ENCODE measurements at places on chromosomes 4 and X.
A peak's percentile ranks its signal among the peaks of the same experiment; 100 is the strongest.

DNA sequence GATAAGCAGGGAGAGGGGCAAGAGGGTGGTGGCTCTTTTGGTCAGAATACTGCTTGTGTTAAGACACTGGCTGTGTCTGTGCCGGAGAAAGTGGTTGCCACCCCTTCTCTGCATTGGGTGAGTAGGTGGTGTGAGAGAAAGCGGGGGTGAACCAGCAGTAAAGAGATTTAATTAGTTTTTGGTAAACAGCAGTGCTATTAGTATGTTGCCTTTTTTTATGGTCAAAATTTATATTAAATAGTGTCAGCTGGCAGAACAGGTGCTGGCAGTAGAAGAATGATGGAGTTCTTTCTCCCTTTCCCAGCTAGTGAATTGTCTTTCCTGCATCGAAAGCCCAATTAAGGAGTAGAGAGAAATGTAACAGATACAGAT lies 181.6 kb downstream of the LARP7 start:
- DNase-seq = no peak

DNA sequence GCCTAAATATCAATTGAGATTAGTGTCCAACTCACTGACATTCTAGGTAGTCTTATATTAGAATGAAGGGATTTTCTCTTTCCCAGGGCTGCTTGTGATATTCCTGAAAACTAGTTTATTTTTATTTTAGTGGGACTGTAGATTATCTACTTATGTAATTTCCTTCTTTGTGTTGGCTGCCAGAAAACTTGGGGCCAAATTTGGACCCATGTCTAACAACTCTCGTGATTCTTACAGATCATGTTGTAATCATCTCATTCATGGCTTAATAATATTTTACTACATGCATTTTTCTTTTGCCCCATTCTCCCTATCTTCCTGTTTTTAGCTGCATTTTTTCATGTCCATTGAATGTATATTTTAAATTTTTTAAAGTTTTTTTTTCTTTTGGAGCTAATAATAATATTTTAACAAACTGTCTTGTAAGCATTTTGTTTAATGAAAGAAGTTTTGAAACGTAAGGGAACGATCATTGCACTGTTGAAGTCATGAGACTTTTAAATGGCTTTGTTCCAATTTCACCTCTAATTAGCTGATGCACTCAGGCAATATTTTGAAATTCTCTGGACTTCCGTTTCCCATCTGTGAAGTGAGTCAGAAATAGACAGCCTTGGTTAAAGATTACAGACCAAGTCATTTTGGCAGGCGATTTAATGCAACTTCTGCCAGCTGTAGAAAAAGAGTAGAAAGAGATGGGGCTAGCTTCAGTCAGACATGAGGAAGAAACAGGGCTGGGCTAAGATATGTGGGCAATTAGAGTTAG lies 14.3 kb upstream of the TDO2 start:
- DNase-seq = no peak

- DNase-seq = peak; percentile 53
Observed at GRCh38 chrX:16712548-16713155, at the start of gene CTPS2. CTPS2 (minus strand) TSS chrX:16712669; CDS start chrX:16702902, 9,767 bp downstream.

GRCh38 chr4:67273666-67274065 lies 271.6 kb downstream of the CENPC start:
- DNase-seq = no peak

DNA sequence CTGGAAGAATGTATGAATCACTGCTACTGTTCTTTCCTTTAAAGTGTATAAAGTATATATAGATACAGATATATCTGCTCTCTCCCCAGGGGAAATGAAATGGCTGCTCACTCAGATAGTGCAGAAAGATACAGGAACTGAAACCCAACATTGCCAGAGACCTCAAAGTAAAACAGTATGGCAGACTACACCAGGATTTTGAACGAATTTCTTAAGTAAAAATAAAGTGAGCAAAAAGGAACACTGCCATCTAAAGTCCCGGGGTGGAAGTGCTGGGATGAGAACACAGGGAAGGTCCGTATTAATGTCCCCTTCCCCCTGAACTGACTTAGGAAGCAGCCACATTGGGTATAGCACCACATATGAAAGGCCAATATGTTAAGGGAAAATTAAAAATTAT lies 93.4 kb downstream of the TMA16 start:
- no peak for DNase-seq

GRCh38 chr4:159281771-159282170 lies 178.9 kb downstream of the RAPGEF2 start:
- no peak for DNase-seq

- no peak for DNase-seq
Observed at GRCh38 chr4:53076374-53076958, 214.3 kb downstream of the RASL11B start.

DNA sequence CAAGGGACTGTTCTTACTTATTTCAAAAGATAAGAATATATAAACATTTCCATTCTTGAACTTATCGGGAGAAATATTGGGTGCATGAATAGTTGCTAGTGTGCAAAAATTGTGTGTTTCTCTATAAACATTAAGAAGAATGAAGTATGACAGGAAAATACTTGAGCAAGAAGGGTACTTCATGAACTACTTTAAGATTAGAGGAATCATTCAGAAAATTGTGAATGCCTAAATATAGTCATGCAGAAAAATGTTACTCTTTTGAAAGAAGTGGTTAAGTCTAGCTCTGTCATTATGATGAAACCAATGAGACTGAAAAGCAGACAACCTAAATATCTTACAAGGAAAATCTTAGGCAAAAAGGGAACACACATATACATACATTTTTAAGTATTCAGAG lies 207.8 kb upstream of the PCDH18 start:
- no peak for DNase-seq

DNA sequence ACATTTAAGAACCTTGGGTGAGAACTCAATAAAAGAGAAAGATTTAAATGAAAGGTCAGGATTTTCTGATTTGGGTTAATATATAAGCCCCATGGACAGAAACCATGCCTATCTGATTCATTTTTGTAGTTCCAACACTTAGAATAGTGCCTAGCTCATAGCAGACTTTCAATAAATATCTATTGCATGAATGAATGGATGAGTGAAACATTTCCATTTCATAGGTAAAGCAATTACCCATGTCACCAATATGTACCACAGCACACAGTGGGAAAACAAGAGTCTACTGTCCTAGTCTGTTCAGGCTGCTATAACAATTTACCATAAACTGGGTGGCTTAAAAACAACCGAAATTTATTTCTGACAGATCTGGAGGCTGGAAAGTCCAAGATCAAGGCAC lies 63.9 kb upstream of the PTPN13 start:
- DNase-seq = no peak

- DNase-seq = no peak
Observed at GRCh38 chrX:125327891-125328290, 8.2 kb downstream of the TEX13C start.

GRCh38 chrX:30735839-30736238 lies 82.6 kb downstream of the GK start:
- peak; percentile 54 for DNase-seq

- DNase-seq = no peak
Observed at GRCh38 chr4:54607067-54607466, 50.7 kb upstream of the KIT start.

- no peak for DNase-seq
Observed at GRCh38 chrX:367866-368265, 18.8 kb downstream of the PPP2R3B start.

- DNase-seq = no peak
Observed at GRCh38 chr4:95095348-95095974, 337.7 kb downstream of the BMPR1B start.

DNA sequence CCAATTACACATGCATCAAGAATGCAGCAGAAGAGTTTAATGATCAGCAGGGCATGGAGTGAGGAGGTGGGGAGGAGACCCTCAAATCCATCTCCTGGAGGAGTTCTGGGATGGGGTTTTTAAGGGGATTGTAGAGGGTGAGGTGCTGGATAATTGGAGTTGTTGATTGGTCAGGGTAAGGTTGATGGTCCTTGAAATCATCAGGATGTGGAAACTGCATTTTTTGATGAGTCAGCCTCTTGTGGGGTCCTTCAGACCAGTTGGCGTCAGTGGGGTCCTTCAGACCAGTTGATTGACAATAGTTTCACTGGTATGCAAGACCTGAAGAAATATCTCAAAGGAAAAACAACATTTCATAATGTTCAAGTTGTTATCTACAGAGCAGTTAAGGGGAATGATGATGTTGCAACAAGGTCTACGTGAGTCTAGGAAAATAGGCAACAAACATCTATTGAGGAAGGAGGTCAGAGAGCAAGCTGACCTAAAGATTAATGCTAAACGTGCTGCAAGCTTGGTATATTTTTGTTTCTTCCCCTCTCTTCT lies 88.3 kb downstream of the NRK start:
- no peak for DNase-seq

DNA sequence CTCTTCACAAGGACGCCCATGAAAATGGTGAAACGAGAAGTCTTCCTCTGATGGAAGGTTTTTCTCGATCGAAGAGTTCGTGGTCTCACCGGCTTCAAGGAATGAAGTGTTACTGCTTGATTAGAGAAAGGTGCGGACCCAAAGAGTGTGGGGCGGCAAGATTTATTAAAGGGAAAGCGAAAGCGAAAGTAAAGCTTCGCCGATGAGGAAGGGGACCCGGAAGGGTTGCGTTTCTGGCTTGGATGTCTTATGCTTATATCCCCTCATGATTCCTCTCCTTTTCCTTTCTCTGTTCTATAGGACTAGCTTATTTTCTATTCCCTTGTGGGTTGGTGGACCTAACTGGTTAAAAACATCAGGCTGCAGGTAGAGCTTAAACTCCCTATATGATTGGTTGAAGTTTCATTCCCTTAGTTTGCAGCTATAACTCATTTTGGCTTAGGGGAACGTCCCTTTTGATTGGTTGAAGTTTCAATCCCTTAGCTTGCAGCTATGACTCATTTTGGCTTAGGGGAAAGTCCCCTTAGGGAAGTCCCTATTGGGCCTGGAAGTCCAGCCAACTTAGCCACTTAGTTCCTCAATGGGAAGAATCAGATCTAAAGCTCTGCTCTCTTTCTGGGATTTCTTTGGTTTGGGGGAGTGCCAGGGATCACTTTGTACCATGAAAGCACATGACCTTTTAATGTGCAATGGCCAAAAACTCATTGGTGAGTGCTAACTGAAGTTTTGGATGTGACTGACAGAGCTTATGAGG lies 1025.0 kb upstream of the PCDH10 start:
- DNase-seq = no peak

GRCh38 chr4:7354927-7355326 lies 79.8 kb downstream of the PSAPL1 start:
- no peak for DNase-seq

DNA sequence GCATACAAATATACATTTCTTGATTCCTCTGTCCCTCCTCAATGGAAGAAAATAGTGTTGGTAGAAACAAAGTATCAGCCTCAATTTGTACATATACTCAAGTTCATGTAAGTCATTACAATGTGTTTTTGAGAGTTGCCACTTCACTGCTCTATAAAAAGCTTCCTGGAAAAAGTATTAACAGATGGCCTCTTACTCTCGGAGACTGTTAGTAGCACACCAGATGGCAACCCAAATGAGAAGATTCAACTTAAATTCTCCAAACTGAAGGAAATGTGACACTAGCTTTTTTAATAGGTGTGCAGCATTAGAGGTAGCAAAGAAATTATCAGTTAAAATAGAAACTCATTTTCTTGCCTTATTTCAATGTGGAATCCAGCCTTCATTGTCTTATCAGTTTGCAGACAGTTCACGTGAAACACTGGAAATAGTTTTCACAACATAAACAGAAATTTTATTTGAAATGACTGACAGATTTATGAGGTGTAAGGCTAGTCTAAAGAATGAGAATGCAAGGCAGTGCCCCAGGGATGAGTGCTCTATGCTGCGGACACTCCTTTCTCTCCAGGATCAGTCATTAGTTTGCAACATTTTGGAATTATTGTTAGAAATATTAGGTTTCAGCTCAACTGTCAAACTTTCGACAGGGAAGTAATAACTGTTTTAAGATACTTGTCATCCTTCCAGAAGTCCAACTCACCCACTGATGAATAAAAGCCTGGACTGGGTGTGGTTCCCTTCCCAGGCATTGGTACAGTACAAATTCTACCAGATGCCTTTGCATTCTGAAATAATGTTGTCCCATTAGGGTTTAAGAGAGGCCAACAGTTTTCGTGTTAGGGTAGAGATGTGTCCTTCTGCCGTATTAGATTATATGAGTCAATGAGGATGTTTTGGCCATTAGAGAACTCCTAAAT lies 50.9 kb downstream of the IDS start:
- DNase-seq = no peak

DNA sequence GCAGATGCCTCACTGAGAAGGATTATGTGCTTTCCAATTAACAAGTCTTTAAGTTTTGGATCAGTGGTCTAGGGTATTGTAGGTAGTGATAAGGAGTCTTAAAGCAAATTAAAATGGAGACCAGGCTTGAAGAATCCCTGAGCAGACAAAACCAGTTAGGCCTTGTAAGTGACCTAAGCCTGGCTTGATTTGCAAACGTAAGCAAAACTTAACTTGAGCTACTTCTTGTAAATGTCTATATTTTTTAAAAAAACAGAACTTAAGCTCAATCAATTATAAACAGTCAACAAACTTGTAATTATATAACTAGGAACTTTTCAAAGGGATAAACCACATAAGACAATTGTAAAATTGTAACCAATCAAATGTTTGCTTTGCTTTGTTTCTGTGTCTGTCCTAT lies 72.7 kb upstream of the NALF2 start:
- no peak for DNase-seq

GRCh38 chr4:153248641-153249198 lies 44.5 kb downstream of the TRIM2 start:
- DNase-seq = no peak

DNA sequence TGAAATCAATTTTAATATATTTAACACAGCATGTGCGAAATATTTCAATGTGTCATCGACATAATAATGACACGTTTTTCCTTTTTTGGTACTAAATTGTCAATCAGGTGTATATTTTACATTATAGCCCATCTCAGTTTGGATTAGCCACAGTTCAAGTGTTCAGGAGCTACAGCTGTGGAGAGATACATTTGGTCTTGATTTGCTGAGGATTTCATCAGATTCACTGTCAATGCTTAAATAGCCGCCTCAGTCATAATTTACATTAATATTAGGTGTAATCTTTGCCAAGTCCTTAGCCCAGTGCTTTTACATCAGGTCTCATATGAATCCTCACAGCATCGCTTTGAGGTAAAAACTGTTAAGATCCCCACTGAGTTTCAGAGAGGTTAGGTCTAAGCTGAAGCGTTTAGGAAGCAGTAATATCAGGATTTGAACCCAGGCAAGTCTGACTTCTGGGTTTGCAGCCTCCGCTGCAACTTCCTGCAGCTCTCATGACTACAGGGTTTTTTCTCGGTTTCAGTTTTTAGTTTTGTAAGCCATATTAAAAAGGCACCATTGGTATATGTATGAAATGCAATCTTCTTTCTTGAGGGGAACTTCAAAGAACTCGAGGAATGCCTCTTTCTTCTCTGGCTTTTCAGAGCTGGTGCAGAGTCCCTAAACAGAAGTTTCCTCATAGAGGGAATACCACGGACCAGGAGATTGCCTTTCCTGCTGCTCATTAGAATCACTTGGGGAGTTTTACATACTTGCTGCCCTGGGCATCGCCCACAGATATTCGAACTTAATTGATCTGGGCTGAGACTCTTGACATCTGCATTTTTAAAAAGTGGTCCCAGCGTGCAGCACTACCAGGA lies 6.4 kb downstream of the MTM1 start:
- no peak for DNase-seq
